ENCODE measurements at places on chromosomes 3 and 15.

DNA sequence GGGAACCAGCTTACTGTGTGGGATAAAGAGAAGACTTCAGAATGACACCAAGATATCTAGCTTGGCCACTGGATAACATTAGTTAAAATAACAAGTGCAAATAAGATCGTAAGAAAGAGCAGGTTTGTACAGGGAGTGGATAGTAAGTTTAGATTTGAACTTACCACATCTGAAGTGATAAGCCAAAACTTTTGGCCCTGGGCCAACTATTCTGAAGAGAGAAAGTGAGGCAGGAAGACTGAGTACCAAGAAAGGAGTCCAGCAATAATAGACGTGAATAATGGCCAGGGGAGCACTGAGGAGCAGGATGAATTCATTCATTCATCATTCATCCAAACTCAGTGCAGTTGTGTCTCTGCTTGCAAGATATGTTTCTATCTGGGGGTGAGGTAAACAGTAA is 122.9 kb downstream of the PDE8A start:
- no peak for DNase-seq

DNA sequence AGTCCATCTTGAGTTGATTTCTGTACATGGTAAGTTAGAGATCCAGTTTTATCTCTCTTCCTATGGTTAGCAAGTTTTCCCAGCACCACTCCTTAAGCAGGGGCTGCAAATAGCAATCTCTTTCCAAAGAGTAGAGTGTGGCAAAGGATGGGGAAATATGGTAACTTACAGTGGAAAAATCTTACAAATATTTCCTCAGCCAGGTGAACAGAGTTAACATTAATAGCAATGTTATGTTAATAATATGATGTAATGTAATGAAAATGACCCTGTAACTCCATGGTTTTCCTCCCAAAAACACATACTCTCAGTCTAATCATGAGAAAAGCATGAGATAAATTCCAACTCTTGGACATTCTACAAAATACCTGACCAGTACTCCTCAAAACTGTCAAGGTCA is 30.4 kb downstream of the FSIP1 start:
- DNase-seq = no peak

- DNase-seq = no peak
These were observed 99.8 kb downstream of the NSUN3 start for GRCh38 chr3:94162700-94163099.

- DNase-seq = no peak
These were observed 23.4 kb upstream of the TMEM115 start for GRCh38 chr3:50382722-50383121.

GRCh38 chr3:15974647-15975046 is 176.9 kb upstream of the ANKRD28 start:
- DNase-seq = no peak

Measured in NCI-H1048 (cell line).